ENCODE measurements at places on chromosomes 7 and 10.
A peak's percentile ranks its signal among the peaks of the same experiment; 100 is the strongest.

DNA sequence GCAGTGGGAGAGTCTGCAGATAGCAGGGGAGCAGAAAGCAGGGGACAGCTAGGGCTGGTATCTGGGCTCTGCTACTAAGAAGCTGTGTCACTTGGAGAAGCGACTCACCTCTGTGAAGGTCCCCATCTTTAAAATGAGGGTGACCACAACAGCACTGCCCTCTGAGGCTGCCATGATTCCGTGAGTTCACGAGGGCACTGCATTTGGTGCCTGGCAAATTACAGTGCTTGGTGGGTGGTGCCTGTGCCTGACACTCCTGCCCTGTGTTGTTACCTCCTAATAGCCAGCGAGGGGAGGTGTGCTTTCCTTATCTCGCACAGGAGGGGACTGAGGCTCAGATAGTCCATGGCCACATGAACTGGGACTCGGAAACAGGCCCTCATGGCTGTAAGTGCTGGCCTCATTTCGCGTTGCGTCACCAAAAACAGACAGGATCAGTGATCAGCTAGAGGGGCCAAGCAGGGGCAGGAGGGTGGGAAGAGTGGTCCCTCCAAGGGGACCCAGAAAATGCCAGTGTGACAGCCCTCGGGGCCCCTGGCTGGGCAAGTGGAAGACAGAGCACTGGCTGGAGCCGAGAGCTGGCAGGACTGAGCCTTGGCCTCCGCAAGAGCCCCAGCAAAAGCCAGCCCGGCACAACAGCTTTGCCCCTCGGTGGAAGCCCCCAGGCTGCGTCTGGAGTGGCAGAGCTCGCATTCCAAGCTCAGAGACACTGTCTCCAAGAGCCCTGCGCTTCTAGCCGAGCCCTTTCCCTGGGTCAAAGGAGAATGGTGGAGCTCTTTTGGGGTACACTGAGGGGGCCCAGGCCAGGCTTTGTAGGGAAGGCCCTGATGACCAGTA, 17.3 kb upstream of the BNIP3 start:
- no peak for DNase-seq

DNA sequence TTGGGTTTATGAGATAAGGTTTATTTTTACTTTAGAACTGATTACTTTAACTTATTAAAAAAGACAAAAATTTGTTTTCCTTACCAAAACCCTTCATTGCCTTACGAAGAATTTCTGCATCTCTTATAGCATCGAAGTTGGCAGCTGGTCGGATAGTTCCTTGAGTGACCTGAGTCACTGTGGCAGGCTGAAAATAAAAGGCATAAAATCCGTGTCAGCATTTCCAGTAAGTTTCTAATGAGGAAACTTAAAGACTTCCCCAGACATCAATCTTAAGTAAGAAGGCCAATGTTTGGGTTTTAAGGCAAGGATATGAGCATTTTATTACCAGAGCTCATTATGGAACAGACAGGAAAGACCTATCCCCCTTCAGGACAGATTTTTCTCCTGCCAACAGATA, 25.6 kb downstream of the ANXA7 start:
- DNase-seq = no peak

GRCh38 chr7:70763961-70764691, 367.8 kb upstream of the GALNT17 start:
- DNase-seq = no peak

DNA sequence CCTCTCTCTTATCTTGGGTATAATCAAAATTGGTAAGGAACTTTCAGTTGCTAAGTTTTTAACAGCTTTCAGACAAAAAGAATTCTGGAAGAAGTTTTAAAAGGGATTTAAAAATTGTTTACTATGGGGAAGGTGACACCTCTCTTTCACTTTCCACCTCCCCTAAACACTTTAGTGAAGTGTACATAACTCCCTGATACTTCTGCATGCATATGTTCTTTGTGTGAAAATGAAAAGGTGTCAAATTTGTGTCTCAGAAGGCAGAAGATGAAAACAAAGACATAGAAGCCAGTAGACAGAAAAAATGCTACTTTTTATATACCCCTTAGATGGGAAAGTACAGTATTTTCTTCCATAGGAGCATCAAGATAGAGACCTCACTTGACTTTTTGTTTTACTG, 117.8 kb downstream of the TMEM26 start:
- no peak for DNase-seq

- DNase-seq = no peak
These were observed 145.6 kb upstream of the RNF32 start for GRCh38 chr7:156494960-156495359.

- DNase-seq = no peak
These were observed 250.7 kb downstream of the TNS3 start for GRCh38 chr7:47331179-47331565.

- peak; percentile 32 for DNase-seq
These were observed 512 bp upstream of the VIM start for GRCh38 chr10:17227367-17228090.

DNA sequence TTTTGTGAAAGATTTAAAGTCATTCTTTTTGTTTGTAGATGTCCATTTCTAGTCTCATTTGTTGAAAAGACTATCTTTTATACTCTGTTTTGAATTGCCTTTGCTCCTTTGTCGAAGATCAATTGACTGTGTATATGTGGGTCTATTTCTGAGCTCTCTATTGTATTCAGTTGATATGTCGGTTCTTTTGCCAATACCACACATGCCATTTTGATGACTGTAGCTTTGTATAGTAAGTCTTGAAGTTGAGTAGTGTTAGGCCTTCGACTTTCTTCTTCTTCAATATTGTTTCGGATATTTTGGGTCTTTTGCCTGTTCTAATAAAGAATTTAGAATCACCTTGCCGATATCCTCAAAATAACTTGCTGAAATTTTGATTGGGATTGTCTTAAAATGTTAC, 104.5 kb downstream of the CCSER2 start:
- DNase-seq = no peak

DNA sequence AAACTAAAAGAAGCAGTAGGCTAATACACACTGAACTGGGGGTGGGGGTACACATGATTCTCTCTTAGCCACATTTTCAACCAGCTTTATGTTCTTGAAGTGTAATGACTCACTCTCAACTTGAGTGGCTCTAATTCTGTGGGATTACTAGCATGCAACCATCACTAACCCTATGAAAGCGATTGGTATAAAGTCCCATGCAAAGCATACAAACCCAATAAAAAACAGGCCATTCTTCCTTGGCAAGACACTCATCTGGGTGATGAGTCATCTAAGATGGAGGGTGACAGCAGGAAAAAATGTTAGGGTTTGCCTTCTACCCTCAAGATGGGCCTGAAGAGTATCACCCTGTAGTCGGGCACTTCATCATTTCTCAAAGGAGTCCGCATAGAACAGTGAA, 14.9 kb upstream of the PON3 start:
- DNase-seq = no peak

DNA sequence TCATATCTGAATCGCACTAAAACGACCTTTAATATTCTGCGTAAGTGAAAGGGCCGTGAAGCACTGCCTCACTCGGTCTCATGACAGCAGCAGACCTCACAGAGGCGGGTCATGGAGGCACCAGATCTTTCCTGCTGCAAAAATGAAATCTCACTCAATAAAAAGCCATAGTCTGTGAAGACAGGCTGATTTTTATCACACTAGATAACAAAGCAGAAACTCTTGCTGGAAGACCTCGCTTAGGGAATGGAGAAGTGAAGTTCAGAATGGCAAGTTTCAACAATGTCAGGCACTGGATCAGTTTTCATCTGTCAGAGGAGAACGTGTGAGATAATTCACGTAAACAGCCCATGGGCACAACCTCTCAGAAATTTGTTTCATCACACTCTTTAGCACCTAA, 8.0 kb downstream of the SEPHS1 start:
- DNase-seq = no peak

DNA sequence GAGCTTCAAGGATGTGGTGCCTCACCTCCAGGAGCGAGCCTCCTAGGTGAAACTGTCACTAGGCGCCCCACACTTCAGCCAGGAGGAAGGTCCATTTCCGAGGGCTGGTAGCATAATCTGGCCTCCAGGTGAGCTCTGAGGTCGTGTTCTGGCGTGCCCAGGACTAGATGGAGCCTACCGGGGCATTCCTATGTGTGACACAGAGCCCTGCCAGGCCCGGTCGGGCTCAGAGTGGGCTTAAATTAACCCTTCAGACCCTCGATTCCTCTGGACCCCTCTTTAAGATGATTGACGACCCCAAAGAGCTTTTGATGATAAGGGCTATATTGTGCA, 233.1 kb downstream of the EBF3 start:
- DNase-seq = no peak

GRCh38 chr7:131595699-131596098, 39.3 kb upstream of the PODXL start:
- no peak for DNase-seq

DNA sequence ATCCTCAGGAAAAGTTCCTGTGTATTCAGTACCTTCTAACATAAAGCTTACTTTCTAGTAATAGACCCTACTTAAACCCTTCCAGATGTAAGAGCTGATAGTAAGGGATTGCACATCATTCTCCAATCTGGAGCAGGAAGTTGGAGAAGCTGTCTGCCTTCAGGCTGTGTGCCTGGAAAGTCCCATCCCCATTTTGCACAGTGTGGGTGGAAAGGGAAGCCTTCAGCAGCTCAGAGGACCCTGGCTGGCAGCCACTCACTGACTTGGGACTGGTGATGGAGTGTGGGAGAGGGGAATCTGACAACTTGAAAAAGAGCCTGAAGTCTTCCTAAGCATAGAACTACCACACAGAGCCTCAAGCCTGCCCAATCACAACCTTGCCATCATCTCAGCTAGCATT, 164.1 kb upstream of the ADO start:
- DNase-seq = no peak

- no peak for DNase-seq
These were observed 1.4 kb downstream of the WNT16 start for GRCh38 chr7:121330053-121330833.

DNA sequence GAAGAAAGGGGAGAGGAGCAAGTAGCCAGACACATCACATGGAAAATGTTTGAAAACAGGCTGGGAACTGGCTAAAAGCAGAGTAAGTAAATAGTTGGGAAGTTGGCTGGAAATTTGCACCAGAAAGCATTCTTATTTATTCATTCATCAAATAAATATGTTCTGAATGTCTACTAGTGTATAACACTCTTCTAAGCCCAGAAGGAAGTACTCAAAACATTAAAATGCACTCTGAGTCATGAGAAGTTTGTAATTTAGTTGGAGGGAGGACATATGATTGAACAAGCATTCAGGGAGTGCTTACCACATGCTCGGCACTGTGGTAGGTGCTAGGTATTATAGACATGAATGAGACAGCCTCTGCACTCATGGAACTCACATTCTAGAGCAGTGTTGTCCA, 37.0 kb upstream of the CNNM1 start:
- DNase-seq = no peak

DNA sequence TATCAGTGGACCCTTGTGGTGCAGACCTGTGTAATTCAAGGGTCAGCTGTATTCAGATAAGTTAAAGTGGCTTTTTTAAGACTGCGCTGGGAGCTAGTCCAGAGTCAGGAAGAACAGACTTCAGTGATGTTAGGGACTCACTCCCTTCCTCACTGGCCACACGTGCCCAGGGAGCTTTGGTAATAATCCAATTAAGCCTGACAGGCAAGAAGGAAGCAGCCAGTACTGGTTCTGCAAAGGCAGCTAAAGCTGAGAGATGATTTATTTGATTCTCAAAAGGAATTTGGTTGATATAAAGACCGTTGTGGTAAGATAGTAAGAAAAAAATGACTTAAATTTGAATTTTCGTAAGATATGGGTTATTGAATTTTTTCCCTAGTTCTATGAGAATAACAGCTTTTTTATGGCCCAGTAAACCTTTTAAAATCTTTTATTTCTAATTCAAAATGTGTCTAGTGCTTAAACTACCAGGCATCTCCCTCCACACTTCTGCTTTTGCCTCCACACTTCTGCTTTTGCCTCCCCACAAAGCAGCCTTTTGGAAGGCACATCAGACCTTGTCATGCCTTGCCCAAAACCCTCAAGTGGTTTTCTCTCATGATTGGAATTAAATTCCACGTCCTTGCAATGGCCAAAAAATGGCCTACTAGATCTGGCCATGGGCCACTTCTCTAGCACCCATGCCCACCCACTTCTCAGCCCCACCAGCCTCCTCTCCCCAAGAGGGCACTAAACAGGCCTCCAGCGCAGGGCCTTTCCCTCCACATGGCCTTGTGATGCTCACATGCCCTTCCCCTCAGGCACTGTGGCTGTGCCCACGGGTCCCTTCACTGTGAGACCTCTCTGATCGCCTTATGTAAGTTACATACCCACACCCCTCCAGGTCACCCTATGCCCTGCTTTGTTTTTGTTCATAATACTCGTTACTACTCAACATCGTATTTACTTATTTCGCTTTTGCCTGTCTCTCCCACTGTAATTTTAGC, 92.5 kb downstream of the POU6F2 start:
- DNase-seq = no peak

DNA sequence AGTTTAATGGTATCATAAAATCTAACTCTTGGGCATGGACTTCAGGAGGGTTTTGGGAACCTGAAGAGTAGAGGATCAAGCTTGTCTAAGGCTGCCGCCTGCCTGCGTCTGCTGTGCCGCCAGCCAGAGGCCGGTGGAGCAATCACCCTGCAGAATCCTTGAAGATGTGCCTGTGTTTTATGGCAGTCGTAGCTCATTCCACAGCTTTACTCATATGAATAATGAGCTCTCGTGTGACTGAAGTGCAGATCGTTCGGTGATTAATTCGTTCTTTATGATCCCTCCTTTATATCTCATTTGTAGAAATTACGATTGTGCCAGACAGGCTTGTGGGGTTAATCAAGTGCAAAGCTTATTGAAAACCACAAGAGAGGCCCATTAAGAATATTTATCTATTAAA, 100.8 kb downstream of the ACTR3B start:
- DNase-seq = no peak

GRCh38 chr7:151140826-151141225, 26.7 kb downstream of the GBX1 start:
- DNase-seq = no peak

GRCh38 chr7:148883266-148884048, 634 bp downstream of the EZH2 start:
- DNase-seq = peak; percentile 58

DNA sequence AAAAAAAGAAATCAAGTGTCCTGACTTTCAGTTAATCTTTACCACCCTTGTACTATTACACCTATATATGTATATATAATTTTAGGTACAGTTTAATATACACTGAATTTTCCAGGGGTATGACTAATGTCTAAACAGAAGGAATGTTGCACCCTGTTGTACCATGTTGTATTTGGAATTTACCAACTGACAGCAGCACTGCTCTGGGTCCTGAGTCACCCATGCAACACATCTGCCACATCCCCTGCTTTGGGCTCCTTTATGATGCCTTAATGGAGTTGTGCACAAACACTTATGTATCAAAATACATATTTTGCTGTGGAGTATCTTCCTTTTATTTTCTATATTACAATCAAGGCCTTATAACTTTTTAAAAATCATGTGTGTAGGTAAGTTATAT, 21.2 kb downstream of the YAE1 start:
- DNase-seq = no peak

Measured in activated CD4-positive, alpha-beta T cell treated with anti-CD3 and anti-CD28 coated beads, Interleukin-2, amount 50 U/mL, for 1 hour (primary cell).